Neural crest cell (in vitro differentiated cells): ENCODE measurements at places on chromosomes 3 and 15. TPM values are rescaled to one million over a fixed set of nuclear protein-coding genes. Genes with fewer than 3 reads are reported as not detected.
A peak's percentile ranks its signal among the peaks of the same experiment; 100 is the strongest.

CCR1 gene
- total RNA-seq: 0.12 TPM in 1 of 2 replicates, not detected in the other

PPM1L gene
- 33.9 and 34.3 TPM in 2 replicates for total RNA-seq

- H3K4me3 ChIP-seq: no peak overlapping the region
- no peaks in the 10 kb centered on the region for H3K27me3 ChIP-seq
- peaks cover 4% of the 10 kb centered on the region for H3K36me3 ChIP-seq
- DNase-seq: peak; percentile 67
- H3K4me1 ChIP-seq: no peaks in the 10 kb centered on the region
Measured at GRCh38 chr15:78177447-78177873, 28.3 kb downstream of the IDH3A start.

ARGFX gene
- total RNA-seq: not detected in 2 replicates

DNA sequence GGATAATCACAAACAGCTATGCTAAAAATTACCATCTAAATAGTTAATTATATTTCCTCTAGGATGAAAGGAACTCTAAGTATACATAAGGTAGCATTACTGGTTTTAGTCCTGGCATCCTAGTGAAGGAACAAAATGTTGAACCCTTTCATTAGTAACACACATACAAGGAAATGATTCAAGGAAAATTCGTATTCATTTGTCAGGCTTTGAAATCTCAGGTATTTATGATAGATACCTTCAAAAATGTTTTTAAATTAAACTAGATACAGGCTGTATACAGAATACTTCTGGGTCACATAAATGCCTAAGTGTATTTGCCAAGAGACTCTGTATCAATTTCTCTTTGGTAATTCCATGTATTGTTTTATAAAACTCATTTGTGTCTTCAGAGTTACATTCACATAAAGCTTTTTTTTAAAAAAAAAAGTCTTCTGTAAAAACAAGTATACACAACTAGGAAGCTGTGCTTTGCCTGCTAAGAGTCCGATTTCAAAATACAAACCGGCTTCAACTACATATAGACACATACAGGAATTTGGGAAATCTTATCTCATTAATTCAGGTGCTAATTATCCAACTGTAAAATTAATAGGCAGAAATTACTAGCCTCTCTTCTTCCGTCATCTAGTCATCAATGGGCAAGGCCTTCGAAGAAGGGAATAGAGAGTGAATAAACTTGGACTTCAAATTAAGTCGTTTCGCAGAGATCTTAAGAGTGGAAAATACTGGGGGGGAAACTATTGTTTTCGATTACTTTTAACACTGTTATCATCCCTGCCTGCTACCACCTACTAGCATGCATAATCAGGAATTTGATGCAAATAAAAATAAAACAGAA is 1.3 kb downstream of the SECISBP2L start:
- H3K27me3 ChIP-seq: no peaks in the 10 kb centered on the region
- peaks cover 10% of the 10 kb centered on the region for H3K36me3 ChIP-seq
- H3K27ac ChIP-seq: no peak overlapping the region
- peaks cover 34% of the 10 kb centered on the region for H3K4me1 ChIP-seq
- H3K4me3 ChIP-seq: peak overlapping the region; percentile 99

GOLGA6L10 gene
- 3.6 and 3.7 TPM in 2 replicates for total RNA-seq

CHSY1 gene
- 46.7 and 49.7 TPM in 2 replicates for total RNA-seq

LCTL gene
- 2.1 and 2.7 TPM in 2 replicates for total RNA-seq
